ENCODE measurements at places on chromosomes 4 and X.

GRCh38 chrX:132086672-132087071 lies 41.1 kb downstream of the FRMD7 start:
- no peak for DNase-seq

DNA sequence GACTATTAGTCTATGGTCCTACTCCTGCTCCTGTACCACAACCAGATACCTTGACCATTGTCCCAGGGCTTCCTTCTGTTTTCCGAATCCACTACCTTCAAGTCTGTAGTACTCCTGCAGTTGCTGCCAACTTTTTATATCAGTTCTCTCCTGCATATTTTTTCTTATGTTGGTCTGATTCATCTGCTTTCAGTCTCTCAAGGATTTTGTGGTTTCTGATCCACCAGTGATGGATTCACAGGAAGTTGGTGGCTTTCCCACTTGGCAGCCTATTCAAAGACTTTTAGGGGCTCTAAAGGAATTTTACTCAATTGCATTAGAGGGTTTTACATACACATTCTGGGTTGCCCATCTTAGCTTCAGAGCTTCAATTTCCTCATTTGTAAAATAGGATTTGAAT lies 23.6 kb downstream of the KIF4A start:
- no peak for DNase-seq

GRCh38 chr4:153469031-153469430 lies 2.9 kb downstream of the TMEM131L start:
- no peak for DNase-seq

DNA sequence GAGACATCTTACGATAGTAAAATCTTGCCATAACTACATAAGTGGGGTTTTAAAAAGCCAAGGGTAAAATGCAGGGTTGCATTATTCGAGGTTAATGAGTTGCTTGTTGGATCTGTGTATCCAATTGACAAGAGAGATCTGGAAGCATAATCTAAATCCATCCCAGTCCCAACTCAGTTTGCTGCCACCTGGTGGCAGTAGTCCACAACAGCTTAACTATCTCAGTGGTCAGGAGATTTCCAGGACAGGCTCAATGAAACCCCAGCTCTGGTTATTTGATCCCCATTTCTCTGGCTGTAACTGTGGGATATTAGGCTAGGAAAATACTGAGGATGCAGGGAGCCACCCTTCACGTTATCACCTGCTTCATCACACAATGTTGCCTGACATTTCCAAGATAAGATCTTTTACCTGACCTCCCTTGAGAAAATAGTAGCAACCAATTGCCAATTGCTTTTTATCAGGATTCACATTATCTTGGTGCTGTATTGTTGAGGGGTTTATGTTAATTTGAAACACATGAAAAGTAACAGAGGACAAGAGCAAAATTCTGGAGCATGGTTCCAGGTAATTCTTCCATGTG lies 88.2 kb upstream of the TNIP3 start:
- peak; percentile 1 for DNase-seq

GRCh38 chr4:53037892-53038291 lies 175.8 kb downstream of the RASL11B start:
- DNase-seq: no peak

GRCh38 chrX:65589304-65589703 lies 54.7 kb upstream of the LAS1L start:
- no peak for DNase-seq

- no peak for DNase-seq
Observed at GRCh38 chrX:31847773-31848172, 775.9 kb upstream of the FTHL17 start.
